ENCODE measurements at places on chromosomes 6 and 20. TPM values are rescaled to one million over a fixed set of nuclear protein-coding genes. Genes with fewer than 3 reads are reported as not detected.

The PLCB1 gene
- total RNA-seq: 0.41 TPM

The PLEKHG1 gene
- 2.5 TPM for total RNA-seq

The HCRTR2 gene
- total RNA-seq: not detected

The TBX18 gene
- not detected for total RNA-seq

The FOXC1 gene
- total RNA-seq: 3.5 TPM

The SRMS gene
- total RNA-seq: 0.11 TPM

The MMP24 gene
- 0.03 TPM for total RNA-seq

The MYB gene
- total RNA-seq: 0.42 TPM

The WASF1 gene
- total RNA-seq: 21.1 TPM

The SNPH gene
- total RNA-seq: 6.0 TPM

The ZMYND8 gene
- total RNA-seq: 29.7 TPM

The SLC22A7 gene
- not detected for total RNA-seq

The VSTM2L gene
- 0.14 TPM for total RNA-seq

The SYCP2L gene
- 0.92 TPM for total RNA-seq

The ZNF451 gene
- 43.4 TPM for total RNA-seq

The NSFL1C gene
- 60.8 TPM for total RNA-seq

The OR2H1 gene
- not detected for total RNA-seq

The GPX5 gene
- not detected for total RNA-seq

The PRPH2 gene
- total RNA-seq: not detected

The SMLR1 gene
- total RNA-seq: not detected
